ENCODE measurements at places on chromosomes 1 and 21. TPM values are rescaled to one million over a fixed set of nuclear protein-coding genes. Genes with fewer than 3 reads are reported as not detected.
A peak's percentile ranks its signal among the peaks of the same experiment; 100 is the strongest.

The DHRS3 gene
- 15.9 TPM for polyA plus RNA-seq

DNA sequence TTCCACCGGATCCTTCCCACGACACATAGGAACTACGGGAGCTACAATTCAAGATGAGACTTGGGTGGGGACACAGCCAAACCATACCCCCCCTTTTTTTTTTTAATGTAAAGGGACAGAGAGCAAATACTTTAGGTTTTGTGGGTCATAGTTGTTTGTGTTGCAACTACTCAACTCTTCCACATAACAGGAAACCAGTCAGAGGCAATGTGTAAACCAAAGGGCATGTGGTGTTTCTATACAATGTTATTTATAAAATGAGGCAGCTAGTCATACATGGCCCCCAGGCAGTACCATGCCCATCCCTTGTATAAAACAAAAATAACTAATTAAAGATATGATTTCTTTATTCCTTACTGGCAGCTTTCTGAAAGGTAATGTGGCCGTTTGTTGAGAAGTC lies 845.4 kb upstream of the ADAMTS5 start:
- DNase-seq: no peak

DNA sequence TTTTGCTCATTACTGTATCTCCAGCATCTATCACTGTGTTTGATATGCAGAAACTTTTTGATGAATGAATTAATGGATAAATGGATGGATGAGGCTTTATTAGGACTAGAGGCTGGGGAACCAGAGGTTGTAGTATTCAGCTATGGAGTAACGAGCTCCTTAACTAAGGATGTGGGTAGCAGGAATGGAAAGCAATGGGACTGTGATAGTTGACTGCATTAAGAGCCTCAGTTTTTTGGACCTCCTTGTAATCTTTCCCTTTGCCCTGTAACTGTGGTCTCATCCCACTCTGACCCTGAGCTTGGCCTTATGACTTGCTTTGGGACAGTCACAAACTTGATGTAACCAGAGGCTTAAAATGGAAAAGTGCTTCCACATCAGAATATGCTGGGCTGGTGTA lies 9.0 kb upstream of the RUNX1 start:
- DNase-seq: no peak

The FAM167B gene
- 4.8 TPM for polyA plus RNA-seq

- peak; percentile 28 for DNase-seq
These were observed 704.5 kb upstream of the B3GALT2 start for GRCh38 chr1:193890935-193891334.

- no peak for DNase-seq
These were observed 24.7 kb downstream of the LYST start for GRCh38 chr1:235841938-235842545.

GRCh38 chr1:59081795-59082194 lies 215.1 kb upstream of the FGGY start:
- no peak for DNase-seq

- no peak for DNase-seq
These were observed 10.5 kb upstream of the UCK2 start for GRCh38 chr1:165816826-165817497.

DNA sequence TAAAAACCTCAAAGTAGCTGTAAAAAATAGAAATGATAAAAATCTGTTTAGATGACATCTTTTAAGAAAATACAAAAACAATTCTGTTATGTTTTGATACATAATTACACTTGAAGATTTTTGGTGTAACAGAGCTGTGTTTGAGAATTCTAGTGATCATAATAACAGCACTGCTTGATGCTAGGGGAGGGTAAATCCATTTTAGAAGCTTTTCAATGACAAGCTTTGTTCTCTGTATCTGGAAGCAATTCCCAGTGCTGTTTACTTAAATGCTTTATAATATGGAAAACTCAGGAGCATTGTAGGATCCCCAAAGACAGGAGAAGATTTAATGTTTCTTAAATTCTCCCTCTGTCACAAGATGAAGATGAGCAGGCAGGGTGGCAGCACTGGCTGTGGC lies 359.3 kb downstream of the PDE4B start:
- DNase-seq: no peak

GRCh38 chr1:212353181-212353580 lies 61.5 kb downstream of the PACC1 start:
- no peak for DNase-seq

DNA sequence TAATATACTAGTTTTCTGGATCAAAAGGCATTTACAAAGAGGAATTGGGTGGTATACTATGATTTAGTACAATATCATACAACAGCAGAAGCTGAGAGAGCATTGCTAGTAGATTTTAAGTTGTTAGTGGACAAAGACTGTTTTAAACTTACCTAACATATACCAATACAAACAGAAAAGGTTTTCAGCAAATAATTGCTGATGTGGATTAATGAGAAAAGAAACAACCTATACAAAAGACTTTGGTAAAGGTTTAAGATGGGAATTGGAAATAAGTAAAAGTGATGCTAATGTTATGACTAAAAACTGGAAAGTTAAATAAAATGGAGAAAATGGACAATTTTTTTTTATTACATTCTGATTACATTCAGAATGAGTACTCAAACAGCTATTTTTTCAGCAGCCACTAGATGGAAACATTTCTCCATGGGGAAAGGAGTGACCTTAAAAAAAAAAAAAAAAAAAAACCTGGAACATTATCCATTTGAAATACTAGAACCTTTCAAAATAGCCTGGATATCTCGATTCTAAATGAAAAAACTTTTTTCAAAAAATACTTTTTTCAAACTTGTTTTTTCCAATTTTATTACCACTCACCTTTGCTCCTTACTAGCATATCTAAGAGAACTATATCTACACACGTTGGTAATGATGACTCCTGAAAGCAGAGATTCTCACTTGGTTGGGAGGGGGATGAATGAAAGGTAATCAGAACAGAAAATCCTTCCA lies 55.4 kb downstream of the EPRS1 start:
- peak; percentile 63 for DNase-seq

DNA sequence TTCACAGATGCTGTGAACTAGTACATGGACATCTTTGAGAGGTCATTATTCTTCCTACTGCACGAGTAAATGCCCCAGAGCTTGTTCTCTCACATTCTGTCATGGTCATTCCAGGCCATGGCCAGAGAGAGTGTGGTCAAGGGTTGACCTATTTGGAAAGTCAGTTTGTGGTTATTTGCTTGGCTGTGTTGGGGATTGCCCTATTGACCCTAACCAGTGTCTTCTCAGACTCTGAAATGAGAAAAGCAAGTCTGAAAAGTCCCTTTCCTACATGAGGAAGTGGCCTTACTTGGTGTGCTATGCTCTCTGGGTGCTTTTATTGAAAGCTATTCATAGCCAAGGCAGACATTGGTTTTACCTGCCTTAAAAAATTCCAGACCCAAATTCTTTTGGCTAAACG lies 26.6 kb downstream of the CLIC6 start:
- no peak for DNase-seq

GRCh38 chr1:17618558-17619247 lies 79.2 kb downstream of the ARHGEF10L start:
- no peak for DNase-seq

- no peak for DNase-seq
These were observed 15.9 kb upstream of the BTG2 start for GRCh38 chr1:203289281-203289981.

The PHLDA3 gene
- 29.9 TPM for polyA plus RNA-seq

The NBPF6 gene
- polyA plus RNA-seq: not detected

- peak; percentile 42 for DNase-seq
These were observed 70.6 kb upstream of the KCNJ6 start for GRCh38 chr21:37986751-37987399.

GRCh38 chr1:3744646-3745045 lies 7.6 kb upstream of the CCDC27 start:
- DNase-seq: no peak

DNA sequence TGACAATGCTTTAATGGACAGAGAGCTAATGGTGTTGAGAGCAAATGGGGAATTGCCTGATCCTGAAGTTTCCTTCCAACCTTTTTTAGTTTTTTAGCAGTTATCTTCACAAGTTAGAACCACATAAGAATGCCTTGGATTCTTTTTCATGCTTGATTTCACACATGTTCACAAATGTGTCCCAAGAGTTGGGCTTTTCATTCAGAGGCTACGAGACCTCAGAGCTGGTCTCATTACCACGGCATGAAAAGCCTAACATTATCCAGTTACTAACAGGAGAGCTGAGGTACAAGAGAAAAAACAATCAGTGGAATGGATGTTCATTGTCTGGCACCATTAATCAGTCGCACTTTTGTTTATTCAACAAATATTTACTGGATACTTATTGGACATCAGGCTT lies 340.6 kb downstream of the ZNF326 start:
- DNase-seq: no peak

- no peak for DNase-seq
These were observed 17.6 kb downstream of the NFASC start for GRCh38 chr1:204888294-204888693.

DNA sequence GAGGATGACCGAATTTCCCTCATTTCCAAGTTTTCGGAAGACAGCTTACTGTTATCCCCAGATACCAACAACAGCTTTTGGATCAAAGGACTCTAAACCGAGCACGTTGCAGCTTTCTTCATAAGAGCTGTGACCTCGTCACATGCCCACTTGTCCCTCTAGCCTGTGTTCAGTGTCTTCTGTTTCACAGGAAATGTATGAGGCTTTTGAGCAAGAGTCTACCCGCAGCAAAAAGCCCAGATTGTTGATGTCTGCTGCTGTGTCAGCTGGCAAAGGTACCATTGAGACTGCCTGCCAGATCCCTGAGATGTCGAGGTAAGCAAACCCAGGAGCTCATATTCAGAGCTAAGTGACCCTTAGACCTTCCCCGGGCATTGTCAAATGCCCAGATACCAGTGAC lies 24.1 kb downstream of the CHI3L2 start:
- no peak for DNase-seq

The OPTC gene
- polyA plus RNA-seq: not detected

DNA sequence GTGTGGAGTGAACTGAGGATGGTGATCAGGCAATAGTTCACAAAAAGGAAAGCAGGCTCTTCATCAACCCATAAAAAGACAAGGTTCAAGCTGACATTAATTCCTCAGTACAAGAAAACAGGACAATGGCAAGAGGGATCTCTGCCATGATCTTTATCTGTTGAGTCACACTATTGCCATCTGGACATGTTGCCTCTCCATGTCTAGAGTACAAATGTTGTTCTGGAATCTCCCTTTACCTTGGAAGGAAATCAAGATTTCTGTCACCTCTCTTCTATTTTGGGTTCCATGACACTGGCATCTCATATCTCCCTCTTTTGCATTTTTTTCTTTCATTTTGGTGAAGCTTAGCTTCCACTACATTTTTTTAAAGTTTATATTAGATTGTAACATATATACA lies 329.1 kb downstream of the USP25 start:
- no peak for DNase-seq

- DNase-seq: no peak
These were observed 290.9 kb downstream of the HHIPL2 start for GRCh38 chr1:222257027-222257426.

The ENO1 gene
- polyA plus RNA-seq: 1,172 TPM

GRCh38 chr21:36122977-36123376 lies 11.9 kb upstream of the CBR3 start:
- DNase-seq: no peak

GRCh38 chr21:33667636-33668035 lies 25.3 kb downstream of the ITSN1 start:
- no peak for DNase-seq

DNA sequence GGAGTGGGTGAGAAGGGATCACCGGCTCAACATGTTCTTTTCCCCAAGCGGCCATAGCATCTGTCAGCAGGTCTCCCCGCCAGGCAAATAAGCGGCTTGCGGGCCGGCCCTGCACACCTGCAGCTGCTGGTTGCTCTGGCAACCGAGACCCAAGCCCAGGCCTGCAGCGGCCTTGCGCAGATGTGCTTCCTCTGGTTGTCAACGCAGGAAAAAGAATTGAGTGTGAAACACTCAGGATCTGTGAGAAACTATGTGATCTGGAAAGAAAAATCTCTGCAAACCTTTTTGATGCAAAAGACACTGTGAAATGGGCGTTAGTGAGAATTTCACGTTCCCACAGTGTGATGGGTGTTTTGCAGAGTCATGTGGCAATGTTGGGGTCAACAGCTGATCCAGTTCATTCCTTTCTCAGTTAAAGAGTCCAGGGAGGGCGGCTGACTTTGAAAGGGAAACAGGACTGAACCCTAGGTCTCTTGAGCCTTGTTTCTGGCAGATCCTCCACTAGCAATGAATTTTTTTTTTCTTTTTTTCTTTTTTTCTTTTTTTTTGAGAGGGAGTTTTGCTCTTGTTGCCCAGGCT lies 28.4 kb downstream of the TOMM20 start:
- no peak for DNase-seq

DNA sequence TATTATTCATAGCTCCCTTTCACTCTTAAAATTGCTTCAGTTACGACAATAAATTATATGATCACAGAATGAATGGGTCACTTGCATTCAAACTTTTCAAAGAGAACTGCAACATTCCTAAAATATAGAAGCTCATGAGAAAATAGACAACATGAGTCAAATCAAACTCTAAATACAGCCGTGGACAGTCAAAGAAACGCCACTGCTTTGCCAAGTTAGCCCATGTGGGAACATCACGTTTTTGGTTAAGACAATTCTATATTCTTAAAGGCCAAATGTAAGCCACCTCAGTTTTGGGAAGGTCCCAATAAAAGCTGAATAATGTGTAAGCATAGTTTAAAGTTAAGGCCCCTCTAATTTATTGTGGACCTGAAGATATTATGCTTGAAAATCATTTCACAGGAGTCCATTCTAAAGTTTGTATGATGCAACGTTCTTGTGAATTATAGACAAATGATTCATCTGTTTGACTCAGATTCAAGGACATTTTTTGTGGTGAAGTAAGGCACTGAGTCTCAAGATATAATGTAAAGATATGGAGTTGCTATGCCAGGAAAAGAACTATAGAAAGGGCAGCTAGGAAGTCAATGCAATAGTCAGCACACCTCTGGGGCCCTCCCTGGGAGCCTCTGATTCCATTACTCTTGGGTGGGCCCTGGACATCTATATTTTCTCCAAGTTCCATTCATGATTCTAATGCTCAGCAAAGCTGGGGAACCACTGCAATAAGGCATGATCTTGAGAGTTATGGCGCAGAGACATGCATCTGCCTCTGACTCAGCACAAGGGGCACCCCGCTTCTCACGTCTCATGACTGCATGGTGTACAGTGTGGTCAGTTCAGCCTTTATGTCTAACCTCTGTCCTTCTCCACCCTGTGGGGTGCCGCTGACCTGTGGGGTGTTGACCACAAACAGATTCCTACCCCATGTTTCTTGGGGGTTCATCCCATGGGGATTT lies 33.9 kb downstream of the ETS2 start:
- no peak for DNase-seq

DNA sequence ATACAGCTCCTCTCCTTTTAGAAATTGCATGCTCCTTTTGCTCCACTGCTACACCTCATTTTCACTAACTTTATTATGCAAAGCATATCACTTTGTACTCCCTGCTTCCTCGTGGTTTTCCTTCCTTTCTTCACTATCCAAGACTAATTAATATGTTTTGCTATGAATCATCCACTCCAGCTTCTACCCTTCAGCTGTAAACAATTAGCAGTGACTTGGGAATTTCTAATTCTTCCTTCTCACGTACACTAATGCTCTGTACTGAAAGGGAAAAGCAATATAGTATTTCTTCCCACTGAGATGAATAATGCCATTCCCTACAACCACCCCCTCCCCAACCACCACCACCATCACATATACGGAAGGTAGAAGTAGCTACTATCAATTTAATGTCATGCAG lies 1917.0 kb downstream of the MRPL39 start:
- DNase-seq: peak; percentile 10

GRCh38 chr1:71362076-71362475 lies 281.2 kb upstream of the ZRANB2 start:
- DNase-seq: no peak
